Stimulated activated CD8-positive, alpha-beta memory T cell treated with anti-CD3 and anti-CD28 coated beads, Interleukin-15, amount 100 ng/mL, for 24 hours (primary cell): ENCODE measurements at places on chromosomes 7 and 10.

DNA sequence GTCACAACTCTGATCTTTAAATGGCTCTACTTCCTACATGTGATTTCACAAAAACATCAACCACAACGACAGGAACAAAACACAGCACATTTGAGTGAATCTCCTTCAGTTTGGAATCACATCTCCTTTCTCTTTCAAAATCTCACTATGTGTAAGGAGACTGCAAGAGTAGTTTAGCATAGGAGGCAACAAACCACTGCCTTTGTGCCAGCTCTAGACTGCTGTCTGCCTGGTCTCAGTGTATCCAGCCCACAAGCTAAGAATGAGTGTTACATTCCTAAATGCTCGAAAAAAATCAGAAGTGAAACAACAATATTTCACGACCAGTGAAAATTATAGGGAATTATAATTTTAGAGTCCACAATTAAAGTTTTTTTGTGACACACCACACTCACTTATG is 217.0 kb upstream of the STEAP4 start:
- no peak for DNase-seq

DNA sequence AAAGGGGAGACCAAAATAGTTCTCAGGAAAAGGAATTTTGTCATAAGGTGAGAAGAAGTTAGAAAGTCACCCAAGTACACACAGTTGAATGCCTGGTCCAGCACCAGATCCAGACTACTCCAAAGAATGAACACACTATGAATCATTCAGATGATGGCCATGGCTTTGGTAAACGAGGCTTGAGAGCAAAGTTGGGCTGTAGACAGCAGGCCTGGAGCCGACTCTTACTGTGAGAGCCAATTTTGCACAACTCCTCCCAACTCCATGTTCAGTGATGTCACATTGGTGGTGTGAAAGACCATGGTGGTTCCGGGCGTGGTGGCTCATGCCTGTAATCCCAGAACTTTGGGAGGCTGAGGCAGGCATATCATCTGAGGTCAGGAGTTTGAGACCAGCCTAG is 131.6 kb downstream of the PKD1L1 start:
- no peak for DNase-seq

GRCh38 chr7:38383281-38383680 is 109.8 kb upstream of the TARP start:
- no peak for DNase-seq

DNA sequence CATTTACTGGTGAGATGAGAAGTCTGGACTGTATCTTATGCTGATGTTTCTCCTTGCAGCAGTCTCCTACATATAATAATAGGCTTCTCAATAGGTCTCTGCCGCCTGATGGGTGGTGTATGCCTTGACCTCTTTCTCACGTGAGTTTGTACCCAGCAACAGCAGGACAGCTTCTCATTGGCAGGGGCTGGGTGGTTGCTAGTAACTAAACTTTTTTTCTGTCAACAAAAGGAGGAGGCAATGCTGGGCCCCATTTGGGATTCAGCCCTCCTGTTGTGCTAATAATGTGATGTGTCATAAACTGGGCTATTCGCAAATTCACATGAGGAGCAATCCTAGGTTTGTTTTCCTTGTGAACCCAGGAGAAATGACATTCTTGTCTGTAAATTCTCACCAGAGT is 533.6 kb downstream of the GATA3 start:
- DNase-seq = no peak

DNA sequence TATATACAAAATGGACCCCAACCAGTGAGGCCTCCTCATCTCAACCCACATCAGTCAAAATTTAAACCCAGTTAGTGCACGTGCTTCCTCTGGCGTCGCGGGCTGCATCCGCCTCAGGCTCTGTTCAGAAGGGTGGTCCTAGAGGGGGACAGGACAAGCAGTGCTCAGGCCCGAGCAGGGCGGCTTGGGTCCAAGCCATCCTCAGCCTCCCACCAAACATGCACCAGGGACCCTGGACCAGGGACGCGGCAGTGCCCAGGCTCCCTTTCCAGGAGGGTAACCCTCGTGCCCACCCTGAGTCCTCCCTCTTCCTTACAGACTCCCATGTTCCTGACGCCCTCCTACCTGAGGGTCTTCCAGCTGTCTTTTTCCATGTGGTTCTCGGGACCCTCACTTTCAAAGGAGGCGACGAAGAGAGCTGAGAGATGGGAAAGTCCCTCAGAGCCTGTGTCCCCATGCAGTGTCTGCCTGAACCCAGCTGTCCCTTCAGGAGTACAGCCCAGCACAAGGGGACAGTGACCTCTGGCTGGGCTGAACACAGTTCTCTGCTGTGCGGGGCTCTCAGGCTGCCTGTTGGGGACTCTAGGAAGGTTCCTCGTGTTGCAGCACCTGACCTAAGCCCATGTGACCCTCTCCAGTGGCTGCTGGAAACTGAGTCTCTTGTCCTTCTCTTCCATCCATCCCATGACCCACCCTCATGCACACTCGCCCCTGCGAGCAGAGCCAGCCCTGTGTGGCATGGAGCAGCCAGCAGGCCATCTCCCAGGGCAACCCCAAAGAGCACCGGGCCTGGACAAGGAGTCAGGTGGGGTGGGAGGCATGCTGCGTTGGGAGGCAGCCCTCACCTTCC is 58.1 kb downstream of the CSGALNACT2 start:
- no peak for DNase-seq

DNA sequence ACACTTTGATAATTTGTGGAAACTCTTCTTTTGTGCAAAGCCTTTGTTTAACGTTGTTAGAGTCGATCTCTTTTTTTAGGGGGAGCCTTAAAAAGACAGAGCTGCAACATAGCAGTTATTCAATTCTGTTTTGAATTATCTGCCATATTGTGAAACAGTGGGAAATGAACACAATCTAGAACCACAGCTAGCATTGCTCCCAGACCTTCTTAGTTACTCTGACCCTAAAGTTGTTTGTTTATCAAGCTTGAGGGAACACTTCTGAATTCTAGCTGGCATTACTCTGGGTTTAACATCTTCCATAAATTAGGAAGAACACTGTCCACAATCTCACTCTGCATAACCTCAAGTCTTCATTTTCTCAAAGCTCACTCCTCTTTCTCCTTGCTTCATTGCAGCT is 217.7 kb downstream of the PRKG1 start:
- no peak for DNase-seq

DNA sequence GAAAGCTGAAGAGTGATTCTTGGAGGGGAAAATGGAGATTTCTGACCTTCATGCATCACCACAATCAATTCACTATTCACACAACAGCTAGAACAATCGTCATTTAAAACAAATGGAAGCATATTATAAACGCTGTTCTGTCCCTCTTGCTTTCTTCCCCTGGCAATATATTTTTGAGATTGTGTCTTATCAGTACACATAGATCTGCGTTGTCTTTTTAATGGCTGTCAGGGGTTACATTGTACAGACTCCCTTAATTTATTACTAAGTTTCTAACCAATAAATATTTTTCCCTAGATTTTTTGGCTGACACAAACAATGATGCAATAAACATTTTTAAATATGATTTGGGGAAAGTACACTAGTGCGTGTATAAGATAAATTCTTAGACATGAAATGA is 1115.7 kb upstream of the C7orf33 start:
- DNase-seq = no peak

DNA sequence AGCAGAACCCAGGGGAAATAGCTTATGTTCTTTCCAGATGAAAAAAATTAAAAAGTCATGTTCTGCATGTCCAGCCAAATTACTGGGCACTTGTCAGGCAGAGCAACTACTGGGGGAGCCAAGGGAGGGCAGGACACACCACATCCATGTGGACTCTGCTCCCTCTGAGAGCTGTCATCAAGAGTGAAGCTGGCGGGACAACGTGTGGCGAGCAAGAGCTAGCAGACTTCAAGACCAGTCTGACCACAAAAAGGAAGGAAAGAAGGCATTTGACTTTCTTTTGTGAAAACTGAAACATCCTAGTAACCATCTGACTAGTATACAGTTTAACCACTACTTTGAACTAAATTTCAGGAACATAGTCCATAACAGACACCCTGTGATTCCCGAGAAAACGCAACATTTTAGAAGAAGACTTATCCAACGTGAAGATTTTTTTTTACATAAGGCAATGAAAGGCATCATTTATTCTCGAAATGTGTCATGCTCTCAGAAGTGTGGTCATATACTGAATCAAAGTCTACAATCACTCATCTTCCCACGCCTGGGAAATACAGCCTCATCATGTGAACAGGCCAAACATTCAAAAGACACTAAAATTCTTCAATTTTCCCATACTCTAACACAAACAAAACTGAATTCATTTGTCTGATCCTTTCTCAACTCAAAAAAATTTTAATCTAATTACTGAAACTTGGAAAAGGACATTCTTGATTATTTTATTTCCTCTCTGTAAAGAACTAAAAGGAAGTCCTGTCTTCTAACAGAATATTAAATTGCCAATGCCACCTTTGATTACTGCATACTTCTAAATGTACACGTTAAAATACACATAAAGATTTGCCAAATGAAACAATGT is 15.5 kb downstream of the CYTH3 start:
- no peak for DNase-seq

DNA sequence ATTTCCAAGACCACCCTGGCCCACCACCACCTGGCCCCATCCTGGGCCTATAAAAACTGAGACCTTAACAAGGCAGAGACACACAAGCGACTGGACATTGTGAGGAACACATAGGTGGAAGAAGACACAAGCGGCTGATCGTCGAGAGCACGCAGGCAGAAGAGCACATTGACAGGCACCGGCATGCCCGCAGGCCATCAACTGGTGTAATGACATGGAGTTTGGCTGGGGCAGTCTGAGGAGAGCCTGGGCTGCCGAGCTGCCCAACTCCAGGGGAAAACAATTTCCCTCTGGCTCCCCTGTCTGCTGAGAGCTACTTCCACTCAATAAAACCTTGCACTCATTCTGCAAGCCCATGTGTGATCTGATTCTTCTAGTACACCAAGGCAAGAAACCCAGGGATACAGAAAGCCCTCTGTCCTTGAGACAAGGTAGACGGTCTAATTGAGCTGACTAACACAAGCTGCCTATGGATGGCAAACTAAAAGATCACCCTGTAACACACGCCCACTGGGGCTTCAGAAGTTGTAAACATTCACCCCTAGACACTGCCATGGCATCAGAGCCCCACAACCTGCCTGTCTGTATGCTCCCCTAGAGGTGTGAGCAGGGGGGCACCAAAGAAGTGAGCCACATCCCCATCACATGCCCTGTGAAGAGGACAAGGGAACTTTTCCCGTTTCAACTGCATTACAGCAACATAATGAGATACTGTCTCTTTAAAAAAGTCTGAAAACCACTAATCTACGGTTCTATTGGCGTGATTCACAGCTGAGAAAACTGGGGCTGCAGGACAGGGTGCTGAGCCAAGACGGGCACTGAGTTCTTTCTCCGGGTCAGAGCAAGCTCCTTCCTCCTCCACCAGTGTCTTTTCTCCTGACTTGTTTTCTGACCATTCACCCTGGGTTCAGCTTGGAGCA is 18.5 kb upstream of the TNS3 start:
- DNase-seq = no peak

- no peak for DNase-seq
These were observed 631 bp downstream of the HPS6 start for GRCh38 chr10:102065561-102066398.

GRCh38 chr10:108244443-108245228 is 1080.1 kb upstream of the SORCS1 start:
- DNase-seq = no peak

- DNase-seq = no peak
These were observed 34.7 kb downstream of the MINDY4 start for GRCh38 chr7:30805931-30806330.

GRCh38 chr10:7383442-7383841 is 27.4 kb downstream of the SFMBT2 start:
- DNase-seq = no peak

DNA sequence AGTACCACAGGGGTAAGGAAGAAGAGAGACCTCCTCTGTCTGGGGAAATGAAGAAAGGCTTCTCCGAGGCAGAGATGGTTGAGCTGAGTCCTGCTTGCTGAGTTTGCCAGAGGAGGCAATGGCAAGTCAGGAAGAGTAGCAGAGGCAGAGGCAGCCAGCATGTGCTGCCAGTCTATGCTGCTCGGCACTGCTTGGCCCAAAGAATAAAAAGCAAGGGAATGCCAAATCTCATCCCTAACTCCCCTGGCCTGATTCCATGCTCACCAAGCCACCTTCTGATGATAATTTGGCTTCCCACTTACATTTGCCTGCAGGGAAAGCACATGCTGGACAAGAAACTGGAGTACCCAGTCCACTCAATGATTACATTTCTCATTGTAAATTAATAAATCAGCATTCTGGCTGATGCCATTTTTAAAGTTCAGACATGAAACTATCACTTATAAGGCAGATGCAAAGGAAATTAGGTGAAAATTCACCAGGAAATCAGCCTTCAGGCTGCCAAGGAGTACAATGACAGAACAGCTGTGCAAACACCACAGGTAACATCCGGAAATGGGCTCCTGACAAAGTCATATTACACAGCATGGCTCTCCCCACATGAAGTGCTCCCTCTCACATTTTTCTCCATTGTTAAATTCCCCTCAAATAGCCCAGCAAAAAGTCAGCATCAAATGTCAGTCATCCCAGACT is 245.9 kb downstream of the MTERF1 start:
- DNase-seq = no peak

DNA sequence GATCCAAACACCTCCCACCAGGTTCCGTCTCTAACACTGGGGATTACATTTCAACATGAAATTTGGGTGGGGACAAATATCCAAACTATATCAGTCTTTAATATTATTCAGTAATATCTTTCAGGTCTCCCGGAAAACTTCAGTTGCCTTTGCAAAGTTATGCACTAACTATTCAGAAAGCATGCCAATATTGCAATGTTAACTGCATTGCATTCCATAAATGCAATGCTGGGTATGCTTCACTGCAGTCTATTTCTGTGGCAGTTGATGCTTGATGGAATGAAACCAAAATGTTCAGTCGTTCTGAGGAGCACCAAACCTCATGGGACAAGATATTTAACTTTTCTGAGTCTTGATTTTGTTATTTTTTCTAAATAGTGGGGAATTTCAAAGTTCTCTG is 147.5 kb downstream of the SLC16A9 start:
- DNase-seq = no peak

GRCh38 chr7:117673367-117673766 is 193.5 kb downstream of the CFTR start:
- DNase-seq = no peak

GRCh38 chr10:2121929-2122328 is 384.6 kb upstream of the ADARB2 start:
- DNase-seq = no peak

DNA sequence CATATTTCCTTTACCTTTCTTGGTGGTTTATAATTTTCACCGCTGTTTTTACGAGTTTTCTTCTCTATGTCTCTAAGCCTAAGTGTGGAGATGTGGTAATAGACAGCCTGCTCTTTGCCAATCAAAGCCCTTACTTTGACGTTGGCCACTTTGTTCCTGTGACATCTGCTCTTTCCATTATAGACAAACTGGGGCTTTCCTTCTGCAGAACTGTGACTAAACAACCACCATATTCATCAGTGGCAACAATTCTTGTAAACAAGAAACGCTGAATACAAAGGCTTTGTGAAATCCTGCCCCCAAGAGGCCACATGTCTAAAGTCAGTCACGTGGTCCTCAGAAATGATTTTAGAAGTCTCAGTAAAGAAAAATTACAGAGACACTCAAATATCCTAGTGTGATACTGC is 59.6 kb upstream of the CAPZA2 start:
- DNase-seq = no peak

GRCh38 chr10:43055217-43055616 is 21.7 kb upstream of the RET start:
- no peak for DNase-seq
